NB4 (cell line): ENCODE measurements at places on chromosomes 3 and 15.

- DNase-seq = peak; percentile 70
These were observed 69.9 kb downstream of the FILIP1L start for GRCh38 chr3:100044369-100044768.

DNA sequence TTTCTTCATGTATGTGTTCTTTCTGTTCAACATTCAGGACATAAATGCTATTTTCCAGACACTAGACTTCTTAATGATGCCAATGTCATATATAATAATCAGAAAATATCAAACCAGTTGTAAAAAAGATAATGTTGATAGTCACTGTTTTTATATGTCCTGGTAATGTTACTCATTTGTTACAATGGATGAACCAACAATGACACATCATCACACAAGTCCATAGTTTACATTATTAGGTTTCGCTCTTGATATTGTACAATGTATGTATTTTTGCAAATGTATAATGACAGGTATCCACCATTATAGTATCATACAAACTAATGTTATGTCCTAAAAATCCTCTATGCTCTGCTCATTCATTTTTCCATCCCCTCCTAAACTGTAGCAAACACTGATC is 243.8 kb upstream of the CDIN1 start:
- no peak for DNase-seq

DNA sequence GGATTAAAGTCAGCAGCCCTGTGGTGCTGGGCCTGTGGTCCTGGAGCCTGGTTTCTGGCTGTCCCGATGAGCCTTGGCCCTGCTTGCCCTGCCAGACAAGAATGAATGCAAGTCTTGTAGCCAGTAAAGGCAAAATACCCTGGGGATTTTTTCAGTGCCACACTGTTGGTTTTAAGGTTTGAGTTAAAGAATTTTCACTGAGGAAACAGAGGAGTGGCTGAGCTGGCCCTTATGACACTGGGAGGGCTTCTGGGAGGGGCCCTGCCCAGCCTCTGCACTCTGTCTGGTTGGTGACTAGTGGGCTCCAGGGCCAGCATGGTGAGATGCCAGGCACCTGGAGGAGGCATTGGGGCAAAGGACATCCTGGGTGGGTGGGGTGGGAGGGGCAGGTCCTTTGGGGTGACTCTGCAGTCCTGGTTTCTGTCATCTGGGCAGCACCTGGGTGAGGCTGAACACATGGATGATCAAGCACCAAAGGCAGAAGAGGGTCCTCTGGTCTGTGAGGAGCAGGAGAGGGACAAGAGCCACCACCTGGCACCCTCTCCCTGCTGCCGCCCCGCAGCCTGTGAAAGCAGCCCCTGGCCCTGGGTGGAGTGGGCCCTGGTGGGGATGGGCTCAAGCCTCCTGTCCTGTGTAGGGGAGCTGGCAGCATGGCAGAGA is 12.5 kb upstream of the PLA2G4E start:
- no peak for DNase-seq

GRCh38 chr15:35519541-35520149 is 26.3 kb downstream of the DPH6 start:
- peak; percentile 52 for DNase-seq

GRCh38 chr15:36004891-36005490 is 459.0 kb upstream of the DPH6 start:
- DNase-seq = no peak

DNA sequence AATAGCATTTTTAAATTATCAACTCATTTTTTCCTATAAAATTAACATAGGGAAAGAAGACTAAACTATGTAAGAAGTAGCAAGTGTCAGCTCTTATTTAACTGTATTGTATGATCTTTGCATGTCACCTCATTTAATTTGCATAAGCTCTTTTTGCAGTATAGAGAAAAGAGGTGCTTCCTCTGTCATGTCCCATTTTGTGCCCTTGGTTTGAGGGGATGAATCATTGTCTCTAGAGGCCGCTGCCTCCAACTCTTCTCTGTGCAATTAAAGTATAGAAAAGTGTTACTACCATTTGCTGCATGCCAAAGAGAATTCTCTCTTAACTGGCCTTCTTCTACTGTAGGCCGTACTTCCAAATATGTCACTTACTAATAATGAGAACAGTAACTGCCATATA is 93.4 kb downstream of the LRRC28 start:
- peak; percentile 51 for DNase-seq

DNA sequence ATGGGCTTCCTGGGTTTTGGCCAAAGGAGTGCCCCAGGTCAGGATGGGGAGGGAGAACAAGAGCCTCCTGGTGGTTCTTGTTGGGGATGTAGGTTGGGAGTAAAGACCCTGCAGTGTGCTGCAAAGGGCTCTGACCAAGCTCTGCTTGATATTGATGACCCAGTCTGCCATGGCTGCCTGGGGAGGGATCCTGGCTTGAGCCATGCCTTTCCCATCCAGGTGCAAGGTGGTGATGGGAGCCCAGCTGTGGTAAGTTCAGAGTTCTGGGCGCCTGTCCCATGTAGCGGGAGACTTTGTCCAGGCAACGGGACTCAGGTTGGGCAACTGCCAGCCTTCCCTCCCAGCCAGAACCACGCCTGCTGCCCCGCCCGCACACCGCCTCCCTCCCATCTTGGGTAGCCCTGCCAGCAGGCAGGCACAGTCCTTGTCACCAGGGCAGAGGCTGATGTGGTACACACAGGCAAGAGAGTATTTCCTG is 2.6 kb downstream of the GNAI2 start:
- DNase-seq = no peak

GRCh38 chr3:26247712-26248111 is 374.9 kb upstream of the LRRC3B start:
- no peak for DNase-seq

- no peak for DNase-seq
These were observed 11.8 kb downstream of the KLF13 start for GRCh38 chr15:31338318-31338878.

DNA sequence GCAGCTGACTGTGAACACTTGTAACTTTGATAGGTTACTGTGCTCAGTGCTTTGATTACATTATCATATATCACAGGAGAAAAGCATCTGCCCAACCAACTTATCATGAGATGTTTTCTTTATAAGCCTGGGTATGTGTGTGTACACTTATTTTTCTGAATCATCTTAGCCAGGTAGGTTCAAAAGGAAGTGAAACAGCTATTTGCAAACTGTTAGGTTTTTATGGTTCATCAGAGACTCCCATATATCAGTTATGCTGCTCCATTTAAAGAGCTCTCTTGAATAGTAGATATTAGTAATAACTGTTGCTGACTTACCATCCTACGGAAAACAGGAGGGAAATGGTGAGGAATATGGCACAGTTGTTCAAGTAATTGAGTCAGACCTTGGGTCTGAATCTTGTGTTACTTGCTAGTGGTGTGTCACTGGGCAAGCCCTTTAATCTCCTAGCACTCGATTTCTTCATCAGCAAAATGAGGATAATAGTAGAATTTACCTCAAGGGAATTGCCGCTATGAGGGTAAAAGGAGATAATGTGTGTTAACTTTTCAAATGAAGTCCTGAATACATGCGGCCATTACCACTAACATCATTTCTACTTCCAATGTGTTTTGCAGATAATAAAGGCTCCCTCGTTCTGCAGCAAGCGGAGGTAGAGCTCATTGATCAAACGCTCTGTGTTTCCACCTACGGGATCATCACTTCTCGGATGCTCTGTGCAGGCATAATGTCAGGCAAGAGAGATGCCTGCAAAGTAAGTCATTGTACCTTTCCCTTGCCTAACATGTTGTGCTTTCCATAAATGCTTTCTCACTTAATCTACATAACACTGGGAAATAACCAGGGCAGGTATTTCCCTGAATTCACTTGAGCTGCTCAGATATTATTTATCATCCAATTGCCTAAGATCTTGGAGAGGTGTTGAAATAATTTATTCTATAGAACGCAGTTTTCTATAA is 7.8 kb upstream of the C3orf52 start:
- no peak for DNase-seq

GRCh38 chr15:61715082-61715481 is 345.2 kb downstream of the VPS13C start:
- no peak for DNase-seq

- no peak for DNase-seq
These were observed 14.2 kb downstream of the AMOTL2 start for GRCh38 chr3:134360046-134360445.

DNA sequence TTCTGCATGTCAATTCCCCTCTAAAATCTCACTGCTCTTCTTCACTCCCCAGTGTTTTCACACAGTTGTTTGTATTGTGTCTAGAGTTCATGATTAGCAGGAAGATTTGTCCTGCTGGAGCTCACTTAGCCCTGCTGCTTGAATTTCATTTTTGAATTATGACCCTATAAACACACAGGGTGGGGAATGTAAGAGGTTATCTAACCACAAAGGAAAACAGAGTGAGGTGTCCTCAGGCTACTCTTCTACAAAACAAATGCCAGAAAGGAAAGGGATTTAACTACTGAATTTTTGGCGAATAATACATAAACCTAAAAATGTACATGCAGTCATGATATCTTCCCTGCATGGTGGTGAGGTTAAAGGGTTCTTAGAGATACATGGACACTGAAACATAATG is 215.1 kb upstream of the CNTN4 start:
- DNase-seq = no peak

DNA sequence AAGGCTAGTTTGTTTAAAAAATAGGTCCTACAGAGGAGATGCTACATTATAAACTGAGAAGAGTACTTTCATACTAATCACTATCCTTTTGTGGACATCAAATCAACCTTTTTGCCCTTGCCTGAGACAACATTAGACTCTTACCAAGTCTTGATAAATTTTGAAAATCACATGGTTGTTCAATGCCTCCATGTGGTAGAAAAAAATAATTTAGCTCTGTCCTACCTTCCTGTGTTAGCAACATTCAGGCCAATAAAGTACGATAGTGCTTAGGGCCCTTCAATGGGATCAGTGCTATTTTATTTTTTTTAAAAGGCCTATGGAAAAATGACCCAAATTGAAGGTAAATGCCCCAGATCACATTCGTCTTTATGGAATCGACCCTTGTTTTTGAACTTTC is 5.0 kb upstream of the UBE2E1 start:
- peak; percentile 41 for DNase-seq

GRCh38 chr3:78660957-78661356 is 1106.8 kb downstream of the ROBO1 start:
- no peak for DNase-seq

DNA sequence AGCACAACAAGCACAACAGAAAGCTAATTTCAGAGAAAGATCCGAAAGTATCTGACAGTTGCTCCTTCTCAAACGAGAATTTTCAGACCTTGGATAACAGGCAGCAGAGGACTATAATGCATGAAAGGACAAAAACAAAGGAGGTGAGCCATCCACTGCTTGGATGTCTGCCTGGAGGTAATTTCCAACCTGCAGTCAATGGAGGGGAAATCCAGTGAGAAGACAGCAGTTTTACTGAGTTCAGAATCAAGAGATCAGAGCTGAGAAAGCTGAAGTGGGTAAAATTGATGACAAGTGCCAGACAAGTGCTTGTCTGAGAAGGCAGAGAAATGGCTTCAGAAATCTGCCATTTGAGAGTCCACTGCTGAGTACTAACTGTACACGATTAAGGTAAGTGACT is 22.1 kb downstream of the UBE3A start:
- DNase-seq = no peak

DNA sequence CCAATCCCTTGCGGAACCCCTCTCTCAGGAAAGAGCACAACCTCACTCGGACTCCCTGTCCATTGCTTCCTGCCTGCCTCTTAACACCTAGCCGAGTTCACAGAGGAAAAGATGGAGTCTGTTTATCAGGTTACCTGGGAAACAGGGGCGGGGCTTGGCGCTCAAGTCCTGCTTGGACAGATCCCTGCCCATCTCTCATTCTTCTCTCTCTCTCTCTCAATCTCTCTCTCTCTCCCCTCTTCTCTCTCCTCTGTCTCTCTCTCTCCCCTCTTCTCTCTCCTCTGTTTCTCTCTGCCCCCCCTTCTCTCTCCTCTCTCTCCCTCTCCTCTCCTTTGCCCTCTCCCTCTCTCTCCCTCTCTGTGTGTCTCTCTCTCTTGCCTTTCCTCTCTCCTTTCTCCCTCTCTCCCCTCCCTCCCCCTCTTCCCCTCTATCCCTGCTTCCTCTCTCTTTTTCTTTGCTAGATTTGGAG is at the start of gene EFHB:
TSS of gene EFHB (minus strand) at position 120 of the 469 bp plus-strand sequence. CDS start 199 bp downstream, outside the sequence.
- no peak for DNase-seq

DNA sequence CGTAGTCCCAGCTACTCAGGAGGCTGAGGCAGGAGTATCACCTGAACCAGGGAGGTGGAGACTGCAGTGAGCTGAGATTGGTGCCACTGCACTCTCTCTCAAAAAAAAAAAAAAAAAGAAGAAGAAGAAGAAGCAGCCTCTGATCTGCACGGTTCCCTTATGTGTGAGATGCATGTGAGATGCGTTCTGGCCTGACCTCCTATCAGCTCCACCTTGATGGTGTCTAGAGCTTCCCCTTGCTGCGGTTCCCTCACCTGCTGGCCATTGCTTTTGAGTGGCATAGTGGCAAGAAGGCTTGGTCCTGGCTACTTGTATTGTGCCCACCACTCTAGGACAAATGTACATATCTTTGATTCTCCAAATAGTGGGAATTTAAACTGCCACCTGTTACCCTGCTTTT is 49.4 kb upstream of the CFAP161 start:
- no peak for DNase-seq

DNA sequence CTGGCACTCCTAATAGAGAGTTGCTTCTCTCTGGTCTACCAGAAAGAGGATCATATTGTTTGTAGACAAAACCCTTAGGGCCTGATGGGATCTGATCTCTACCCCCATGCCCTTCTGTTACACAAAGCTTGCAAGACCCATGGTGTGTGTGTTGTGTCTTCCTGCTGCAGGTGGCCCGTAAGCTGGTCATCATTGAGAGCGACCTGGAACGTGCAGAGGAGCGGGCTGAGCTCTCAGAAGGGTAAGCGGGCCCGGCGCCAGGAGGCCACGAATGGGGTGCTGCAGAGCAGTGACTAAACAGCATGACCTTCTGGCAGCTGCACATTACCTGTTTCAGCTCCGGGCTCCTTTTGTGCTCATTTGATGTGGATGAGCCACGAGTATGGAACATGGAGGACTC is 18.2 kb downstream of the TPM1 start:
- no peak for DNase-seq

DNA sequence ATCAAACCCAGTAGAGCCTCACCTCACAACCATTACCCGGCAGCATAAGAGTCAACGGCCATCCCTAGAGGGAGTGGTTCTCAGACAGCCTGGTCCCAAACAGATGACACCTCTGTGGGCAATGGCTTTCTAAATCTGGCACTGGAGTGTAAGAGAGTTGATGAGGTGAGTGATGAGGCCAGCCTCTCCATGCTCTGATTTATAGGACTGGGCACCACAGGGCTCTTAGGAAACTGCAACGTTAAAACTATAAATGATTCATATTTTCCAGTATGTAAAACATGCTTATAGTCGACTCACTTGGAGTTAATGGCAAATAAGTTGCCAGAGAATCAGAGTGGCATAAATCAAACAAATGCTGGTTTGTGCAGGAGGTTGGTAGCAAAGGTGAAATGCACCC is 187.7 kb downstream of the GREM1 start:
- no peak for DNase-seq

GRCh38 chr3:148309390-148310035 is 388.2 kb upstream of the AGTR1 start:
- peak; percentile 52 for DNase-seq

DNA sequence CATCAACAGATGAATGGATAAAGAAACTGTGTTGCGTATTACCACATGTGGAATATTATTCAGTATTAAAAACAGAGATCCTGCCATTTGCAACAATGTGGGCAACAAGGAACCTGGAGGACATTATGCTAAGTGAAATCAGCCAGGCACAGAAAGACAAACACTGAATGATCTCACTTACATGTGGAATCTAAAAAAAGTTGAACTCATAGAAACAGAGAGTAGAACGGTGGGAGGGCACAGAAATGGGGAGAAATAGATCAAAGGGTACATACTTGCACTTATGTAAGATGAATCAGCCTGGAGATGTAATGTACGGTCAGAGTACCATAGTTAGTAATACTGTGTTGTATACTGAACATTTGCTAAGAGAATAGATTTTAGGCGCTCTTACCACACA is 29.8 kb upstream of the MUC13 start:
- DNase-seq = no peak
